ENCODE measurements at places on chromosomes 16 and 17.

DNA sequence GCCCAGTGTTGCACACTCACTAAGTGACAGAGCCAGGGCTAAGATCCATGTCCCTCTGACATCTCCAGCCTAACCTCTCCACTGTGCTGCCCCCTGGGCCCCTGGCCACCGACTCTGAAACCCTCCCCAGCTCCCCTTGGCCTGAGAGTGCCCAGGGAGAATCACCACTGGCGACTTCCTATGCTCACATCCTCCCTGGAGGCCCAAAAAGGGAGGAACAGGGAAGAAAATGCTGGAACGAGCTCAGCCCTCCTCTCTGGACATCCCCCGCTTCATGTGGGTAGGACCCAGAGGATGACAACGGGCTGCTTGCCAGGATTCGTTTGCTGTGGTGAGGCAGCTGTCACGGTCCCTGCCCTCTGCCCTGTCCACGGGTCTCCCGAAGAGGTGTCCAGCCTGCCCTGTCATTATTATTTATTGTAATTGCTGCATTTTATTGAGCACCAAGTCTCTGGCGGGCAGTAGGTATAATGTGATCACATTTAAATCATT, 153.5 kb upstream of the RPL38 start:
- DNase-seq: no peak

DNA sequence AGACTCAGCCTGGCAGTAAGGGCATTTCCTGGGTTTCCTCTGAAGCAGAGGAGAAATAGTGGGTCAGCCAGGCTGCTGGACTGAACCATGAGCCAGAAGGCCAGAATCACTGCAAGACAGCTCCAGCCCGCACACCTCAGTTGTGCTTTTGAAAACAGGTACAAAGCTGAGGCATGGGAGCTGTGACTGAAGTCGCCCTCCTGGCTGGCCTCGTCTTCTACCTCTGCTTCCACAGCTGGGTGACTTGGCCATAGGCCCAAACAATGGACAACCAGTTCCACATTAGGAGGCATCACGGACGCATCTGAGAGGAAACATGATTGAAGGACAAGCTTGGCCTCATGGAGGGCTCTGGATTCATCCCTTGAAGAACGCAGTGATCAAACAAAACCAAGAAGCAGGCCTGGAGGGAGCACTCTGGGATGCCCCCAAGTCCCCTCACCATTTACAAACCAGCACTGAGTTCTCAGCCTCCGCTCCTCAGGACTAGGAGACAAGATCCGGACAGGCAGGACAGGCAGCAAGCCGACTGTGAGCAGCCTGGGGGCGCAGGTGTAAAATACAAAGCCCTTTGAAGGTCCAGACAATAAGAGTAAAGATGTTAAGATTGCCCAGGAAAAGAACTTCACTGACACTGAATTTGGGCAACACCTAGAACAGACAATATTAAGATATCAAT, 68.7 kb downstream of the N4BP1 start:
- DNase-seq: no peak

DNA sequence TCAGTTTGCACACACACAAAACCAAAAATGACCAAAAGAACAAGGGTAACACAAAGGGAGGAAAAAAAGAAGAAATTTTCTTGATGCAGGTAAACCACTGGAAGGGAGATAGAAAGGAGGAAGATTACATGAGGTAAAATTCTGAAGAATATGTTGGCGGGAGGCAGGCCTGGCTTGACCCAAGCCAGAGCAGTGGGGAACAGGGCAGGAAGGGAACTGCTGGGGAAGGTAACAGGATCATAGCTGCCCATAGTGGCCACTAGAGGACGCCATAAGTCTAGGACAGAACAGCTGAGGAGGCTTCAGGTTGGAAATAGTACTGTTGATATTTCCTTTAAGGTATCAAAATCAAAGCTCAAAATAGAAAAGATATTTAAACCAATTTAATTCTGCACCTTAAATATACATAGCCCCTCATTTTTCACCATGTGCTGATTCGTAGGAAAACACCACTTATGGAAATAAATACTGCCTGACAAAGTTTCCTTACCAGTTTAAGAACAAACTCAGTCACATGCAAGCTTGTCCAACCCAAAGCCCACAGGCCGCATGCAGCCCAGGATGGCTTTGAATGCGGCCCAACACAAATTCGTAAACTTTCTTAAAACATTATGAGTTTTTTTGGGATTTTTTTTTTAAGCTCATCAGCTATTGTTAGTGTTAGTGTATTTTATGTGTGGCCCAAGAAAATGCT, 15.5 kb downstream of the VPS35 start:
- DNase-seq: no peak

DNA sequence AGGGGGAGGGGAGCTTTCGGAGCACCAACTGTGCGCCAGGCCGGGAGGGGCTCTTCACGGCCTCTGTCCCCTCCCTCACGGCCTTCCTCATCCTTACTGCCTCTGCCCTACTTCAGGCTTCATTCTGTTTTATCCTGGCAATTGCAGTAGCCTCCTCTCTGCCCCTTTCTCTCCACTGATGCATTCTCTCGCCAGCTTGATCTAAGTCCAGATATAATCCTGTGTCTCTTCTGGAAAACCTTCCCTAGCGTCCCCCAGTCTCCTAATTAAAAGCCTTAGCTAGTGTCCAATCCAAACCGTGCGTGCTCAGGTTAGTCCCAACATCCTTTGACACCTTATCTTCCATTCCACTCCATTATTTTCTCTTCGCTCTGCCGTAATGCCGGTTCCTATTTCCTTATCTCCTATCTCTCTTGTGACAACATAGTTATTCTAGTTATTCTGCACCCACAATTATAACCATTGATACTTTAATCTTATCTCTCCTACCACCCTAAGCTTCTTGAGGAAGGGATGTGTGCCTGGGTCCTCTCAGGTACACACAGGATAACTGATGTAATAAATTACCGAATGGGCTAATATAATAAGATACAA, 869 bp downstream of the ZNF48 start:
- peak; percentile 16 for DNase-seq

DNA sequence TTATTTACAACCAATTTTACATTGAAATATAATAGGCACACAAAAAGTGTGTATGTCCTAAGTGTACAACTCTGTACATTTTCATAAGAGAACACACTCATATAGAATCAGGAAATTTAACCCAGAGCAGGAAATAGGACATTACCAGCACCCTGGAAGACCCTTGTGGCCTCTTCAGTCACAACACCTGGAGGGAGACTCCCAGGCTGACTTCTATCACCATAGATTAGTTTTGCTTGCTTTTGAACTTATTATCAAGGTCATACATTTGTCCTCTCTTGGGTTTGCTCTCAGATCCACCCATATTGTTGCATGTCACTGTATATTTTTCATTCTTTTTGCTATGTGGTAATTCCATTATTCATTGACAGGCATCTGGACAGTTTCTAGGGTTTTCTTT, 5.8 kb downstream of the RIPOR1 start:
- DNase-seq: no peak

GRCh38 chr17:20071824-20072691, 62.9 kb downstream of the SPECC1 start:
- DNase-seq: no peak

- DNase-seq: no peak
These were observed 20.2 kb downstream of the CHCT1 start for GRCh38 chr17:60442271-60443173.

DNA sequence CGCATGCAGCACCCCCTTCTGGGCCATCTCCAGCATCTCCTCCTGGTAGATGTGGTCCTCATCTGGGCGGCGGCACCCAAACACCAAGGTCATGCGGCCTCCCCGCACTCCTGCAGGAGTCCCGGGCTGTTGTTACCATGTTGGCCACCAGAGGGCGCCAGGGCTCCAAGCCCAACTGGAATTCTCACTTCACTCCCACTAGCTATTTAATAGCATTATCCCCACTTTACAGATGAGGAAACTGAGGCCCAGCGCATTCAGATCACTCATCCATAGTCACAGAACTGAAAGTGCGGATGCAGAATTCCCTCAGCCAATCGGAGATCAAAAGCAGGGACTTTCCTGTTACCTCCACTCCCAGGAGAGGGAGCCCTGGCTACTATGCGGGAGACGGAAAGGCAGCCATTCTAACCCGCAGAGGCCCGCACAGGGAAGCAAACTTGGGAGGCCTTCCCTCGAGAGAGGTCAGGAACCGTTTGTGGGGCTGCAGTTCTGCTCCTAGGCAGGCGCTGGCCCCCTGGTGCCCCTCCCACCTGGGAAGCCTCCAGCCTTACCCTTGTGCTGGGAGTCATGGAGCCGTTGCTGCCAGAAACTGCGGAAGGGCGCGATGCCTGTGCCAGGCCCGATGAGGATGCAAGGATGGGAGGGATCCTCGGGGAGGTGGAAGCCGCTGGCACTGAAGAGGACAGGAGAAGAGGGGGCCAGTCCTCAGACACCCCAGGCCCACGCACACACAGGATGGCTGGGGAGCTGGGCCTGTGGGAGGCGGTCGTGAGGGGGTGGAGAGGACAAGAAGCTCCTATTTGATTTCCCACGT, 40.1 kb downstream of the NOS2 start:
- DNase-seq: no peak

DNA sequence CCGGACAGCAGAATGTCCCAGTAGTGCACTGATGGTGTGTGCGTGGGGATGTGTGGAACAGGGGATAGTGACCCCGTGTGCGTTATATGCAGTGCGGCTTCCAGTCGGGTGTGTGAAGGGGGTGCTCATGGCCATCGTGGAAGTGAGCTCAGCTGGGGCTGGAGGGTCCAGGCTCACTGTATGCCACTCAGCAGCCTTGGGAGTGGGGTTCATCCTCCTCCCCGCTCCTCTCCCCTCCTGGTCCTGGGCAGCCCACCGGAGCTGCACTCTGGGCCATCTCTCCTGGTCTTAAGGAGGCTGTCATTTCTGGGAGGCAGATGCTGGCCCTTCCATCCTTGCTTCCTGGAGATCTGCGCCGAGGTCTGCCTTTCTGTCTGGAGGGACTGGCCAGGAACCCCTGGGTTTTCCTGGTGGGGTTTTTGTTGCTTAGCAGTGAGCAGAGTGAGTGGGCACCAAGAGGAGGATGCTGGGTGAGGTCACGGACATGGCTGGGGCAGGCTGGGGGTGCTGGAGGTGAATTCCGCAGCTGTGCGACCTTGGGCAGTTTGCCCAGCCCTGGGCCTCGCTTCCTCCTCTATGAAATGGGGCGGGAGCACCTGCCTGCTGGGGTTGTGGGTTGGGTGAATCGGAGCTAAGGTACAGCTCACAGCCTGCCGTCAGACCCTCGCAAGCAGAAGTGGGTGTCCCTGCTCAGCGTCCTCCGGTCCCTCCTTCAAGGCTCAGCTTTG, 164.1 kb downstream of the SEC14L1 start:
- no peak for DNase-seq

- DNase-seq: no peak
These were observed 79.3 kb upstream of the ARL4D start for GRCh38 chr17:43319293-43320124.

GRCh38 chr17:65049085-65049756, 7.3 kb downstream of the GNA13 start:
- no peak for DNase-seq

GRCh38 chr16:19210280-19210924, 42.4 kb downstream of the SYT17 start:
- DNase-seq: no peak

GRCh38 chr16:88331989-88332920, 50.5 kb upstream of the ZNF469 start:
- no peak for DNase-seq

DNA sequence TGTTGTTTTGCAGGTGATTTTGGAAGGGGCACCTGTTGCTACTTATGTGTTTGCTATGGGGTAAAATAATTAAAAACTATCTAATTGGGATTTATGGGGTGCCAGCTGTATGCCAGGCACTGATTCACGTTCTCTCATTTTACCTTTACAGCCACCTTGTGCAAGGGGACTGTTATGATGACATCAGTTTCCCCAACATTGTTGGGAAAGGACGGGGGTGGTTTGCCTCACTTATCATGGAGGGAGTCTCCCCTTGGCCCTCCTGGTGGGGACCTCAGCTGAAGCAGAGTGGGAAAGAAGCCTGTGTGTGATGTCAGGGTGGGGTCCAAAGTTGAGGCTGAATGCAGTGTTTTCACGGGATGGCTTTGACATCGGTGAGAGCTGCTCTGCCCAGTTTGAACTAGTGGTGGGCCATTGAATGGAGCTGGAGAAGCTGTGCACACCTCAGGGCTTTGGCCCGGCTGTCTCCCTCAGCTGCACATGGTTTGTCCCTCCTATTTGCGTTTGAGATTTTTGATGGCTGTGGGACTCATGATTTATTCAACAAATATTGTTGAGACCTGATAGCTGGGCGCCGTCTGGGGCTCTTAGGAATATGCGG, 36.1 kb downstream of the CMIP start:
- no peak for DNase-seq

- DNase-seq: no peak
These were observed 125.5 kb upstream of the CACNG3 start for GRCh38 chr16:24130494-24131085.

GRCh38 chr17:74566132-74566753, 1.1 kb downstream of the CD300H start:
- DNase-seq: no peak

DNA sequence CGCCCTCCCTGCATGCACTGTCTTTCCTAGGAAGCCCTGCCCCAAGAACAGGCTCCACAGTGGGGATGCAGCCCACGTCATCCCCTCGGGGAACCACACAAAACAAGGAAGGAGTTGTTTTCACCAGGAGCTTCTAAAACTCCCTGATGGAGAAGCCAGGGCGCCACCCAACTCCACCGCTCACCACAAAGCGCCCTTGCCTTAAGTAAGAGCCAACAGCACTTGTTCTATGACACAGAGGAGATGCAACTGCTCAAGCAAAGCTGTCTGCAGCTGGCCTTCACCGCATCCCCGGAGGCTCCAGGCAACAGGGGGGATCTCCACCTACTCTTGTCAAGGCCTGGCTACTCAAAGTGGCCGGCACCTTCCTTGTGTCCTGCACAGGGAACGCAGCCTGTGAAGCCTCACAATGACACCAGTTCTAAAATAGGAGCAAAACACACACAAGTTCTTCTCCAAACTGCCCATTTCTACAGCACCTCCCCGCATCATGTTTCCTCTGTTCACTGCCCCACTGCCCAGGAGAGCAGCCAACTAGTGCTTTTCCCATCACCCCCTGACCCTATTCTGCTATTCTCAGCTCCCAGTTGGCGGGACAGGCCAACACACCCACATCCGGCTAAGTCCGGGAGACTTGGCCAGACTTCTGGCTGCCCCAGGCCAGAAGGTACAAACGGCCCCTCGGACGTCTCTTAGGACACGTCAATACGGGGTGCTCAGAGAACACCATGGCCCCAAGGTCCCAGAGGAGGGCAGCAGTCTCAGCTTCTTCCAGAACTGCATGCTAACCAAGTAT, 24.2 kb downstream of the MPG start:
- DNase-seq: no peak

DNA sequence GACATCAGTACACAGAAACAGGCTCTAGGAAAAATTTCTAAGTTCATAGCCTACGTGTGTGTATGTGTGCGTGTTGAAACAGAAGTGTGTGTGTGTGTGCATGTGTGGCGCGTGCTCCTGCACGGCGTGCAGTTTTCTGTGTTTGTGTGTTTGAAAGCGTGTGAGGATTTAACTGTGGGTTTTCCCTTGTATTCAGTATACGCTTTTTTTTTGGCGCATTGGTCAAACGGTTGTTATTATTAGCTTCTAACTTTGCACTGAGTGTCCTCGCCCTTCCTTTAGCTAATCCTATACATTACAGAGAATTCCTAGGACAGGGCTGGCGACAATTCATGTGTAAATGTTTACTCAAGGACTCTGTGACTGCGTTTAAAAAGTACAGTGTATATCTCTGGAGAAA, 23.0 kb downstream of the TMC6 start:
- DNase-seq: no peak
